ENCODE measurements at places on chromosomes 13 and 19.

DNA sequence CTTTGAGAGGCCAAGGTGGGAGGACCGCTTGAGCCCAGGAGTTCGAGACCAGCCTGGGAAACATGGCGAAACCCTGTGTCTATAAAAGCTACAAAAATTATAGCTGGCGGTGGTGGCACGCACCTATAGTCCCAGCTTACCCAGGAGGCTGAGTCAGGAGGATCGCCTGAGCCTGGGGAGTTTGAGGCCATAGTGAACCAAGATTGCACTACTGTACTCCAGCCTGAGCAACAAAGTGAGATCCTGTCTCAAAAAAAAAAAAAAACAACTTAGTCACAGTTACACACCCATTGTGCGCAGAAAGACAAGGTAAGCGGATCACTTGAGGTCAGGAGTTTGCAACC is 728 bp upstream of the DENND1C start:
- no peak for DNase-seq

- DNase-seq: no peak
Observed at GRCh38 chr13:112103260-112103838, 36.4 kb downstream of the SOX1 start.

DNA sequence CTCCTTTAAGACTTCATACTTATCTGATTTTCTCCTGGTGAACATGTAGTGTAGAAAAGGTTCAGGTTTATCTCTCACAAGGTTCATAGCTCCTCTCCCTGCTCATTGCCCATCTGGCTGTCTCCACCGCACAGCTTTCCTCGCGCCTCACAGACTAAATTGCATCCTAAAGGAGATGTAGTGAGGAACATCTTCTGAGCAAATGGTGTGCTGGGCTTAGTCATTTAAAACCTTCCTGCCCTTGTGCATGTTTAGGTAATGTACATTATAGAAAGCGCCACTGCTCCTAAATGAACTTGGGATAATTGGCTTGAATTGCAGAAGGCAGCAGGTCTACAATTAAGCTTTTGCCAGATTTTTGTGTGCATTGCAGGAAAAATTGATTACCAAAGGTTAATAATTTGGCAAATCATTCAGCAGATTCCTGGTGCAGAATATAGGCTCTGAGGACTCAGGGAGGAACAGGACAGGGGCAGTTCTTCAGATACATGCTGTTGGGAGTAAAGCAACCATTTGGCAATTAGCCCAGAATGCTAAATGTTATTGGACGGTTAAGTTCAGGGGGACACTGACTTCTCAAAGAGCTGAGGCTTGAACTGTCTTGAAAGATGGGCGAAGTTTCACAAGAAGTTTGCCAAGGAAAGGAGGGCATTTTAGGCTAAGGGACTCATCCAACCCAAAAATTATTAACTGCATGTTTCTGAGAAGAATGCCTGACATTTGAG is 108.4 kb upstream of the CLDN10 start:
- no peak for DNase-seq

DNA sequence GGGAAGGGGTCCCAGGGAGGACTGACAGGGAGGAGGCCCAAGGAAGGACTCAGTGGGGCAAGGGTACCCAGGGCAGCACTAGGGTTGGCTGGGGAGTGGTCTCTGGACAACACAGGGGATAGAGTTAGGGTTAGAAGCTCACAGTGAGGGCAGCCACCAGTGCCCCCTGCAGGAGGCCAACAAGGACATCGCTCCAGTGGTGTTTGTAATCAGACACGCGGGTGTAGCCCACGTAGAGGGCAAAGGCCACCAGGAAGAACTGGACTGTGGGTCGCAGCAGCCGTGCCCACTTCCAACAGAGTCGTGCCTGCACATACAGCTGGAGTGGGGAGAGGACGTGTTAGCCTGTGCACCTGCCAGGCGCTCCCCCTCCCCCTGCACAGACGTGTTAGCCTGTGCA is 9.2 kb downstream of the PLPP2 start:
- no peak for DNase-seq

DNA sequence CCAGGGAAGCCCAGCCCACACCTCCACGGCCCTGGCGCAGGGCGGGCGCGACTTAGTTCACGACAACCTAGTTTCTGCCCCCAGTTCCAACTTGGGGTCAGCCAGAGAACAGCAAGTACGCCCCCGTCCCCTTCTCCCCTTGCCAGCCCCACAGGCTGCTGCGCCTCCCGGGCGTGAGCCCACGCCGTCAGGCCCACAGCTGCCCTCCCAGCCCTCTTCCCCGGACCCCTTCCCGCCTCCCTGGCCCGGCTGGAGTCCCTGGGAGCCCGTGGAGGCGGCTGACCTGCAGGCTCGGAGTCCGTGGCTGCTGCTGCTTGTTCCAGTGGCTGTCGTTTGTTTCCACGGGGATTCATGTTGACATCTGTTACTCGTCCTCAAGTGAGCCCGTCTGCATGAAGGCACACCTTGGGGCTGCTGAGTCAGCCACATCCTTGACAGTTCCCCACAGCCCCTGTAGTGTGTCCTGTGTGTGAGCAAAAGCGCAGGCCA is 86.0 kb downstream of the ATP11A start:
- DNase-seq: no peak

DNA sequence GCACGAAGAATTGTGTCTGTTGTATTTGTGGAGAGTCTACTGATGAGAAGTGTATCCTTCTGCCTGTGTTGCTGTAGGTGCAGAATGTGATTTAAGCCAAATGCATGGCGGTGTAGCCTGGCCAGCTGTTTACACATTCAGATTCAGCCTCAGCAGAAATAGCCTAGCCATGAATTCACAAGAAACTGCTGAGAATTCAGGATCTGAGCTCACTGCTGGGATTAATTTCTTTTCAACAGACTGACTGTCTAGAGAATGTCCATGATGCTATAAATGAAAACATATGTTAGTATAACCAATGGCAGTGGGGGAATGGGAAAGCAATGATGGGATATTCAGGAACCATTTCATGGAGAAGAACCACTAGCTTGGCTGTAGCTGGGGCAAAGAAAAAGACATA is 77.4 kb upstream of the RNF113B start:
- peak; percentile 58 for DNase-seq

DNA sequence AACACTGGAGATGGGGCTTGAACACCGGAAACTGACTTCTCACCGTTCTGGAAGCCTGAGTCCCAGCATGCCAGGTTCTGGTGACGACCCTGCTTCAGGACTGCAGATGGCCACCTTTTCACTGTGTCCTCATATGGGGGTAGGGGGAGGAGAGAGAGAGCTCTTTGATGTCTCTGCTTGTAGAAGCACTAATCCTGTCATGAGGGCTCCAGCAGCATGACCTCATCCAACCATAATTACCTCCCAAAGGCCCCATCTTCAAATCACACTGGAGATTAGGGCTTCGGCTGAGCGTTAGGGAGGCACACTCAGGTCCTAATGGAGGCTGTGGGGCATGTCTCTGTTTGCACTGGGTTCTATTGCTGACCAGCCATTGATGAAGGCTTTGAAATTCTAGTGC is 255.3 kb downstream of the TEX29 start:
- no peak for DNase-seq

- DNase-seq: no peak
Observed at GRCh38 chr19:10744253-10744798, 26.4 kb downstream of the DNM2 start.

DNA sequence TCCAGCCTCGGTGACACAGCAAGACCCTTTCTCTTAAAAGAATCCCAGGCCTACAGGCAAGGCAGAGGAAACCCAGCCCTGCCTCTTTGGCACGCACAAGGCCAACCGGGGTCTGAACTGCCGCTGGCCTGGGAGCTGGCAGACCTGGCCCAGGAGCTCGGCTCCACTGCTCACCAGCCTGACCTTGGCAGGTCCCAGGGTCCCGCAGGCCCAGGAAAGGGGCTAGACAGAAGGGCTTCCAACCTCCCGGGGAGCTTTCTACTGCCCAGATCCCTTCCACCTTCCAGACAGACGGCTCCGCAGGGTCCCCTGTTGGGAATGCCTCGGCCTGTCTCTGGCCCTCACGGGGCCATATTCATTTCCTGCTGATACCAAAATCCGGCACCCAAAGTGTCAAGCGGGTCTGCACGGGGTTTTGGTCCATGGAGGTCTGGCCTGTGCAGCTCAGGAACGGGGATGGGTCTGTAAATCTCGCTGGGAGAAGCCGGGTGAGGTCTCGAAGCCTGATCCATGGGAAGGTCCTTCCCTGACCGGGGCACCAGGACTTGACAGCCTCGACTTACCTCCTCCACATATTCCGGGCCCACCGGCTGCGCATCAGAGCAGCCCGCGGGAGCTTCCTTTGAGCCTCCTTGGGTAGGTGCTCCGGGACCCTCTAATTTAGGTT is 36.6 kb upstream of the MATK start:
- no peak for DNase-seq

DNA sequence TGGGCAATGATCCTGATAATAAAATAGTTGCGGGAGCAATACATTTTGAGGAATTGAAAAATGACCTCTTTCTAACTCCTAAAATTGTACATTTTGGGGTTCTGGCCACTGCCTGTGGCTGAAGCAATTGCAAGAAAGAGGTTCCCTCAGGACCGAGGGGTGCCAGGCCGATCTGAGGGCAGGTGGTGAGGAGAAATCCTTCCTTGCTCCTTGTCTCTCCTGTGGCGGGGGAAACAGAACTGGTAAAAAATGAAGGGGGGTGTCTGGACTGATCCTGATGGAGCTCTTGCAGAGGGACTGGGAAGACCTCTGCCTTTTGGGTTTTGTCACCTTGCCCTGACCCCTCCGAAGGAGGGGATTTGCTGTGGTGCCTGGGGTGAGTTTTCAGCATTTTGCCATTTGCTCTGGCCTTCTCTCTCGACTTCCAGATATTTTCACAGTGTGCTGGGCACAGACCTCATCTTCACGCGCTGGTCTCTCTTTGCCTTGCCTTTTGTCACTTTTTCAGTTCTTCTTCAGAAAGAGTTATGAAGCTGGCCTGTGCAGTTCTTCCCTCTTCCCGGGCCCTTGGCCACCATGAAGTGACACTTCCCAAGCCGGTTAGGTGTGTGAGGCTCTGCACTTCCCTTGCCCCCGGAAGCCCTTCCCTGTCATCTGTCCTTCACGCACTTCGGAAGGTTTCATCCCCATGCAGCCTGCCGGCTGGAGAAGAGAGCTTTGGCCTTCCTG is 22.2 kb downstream of the NFIX start:
- no peak for DNase-seq

DNA sequence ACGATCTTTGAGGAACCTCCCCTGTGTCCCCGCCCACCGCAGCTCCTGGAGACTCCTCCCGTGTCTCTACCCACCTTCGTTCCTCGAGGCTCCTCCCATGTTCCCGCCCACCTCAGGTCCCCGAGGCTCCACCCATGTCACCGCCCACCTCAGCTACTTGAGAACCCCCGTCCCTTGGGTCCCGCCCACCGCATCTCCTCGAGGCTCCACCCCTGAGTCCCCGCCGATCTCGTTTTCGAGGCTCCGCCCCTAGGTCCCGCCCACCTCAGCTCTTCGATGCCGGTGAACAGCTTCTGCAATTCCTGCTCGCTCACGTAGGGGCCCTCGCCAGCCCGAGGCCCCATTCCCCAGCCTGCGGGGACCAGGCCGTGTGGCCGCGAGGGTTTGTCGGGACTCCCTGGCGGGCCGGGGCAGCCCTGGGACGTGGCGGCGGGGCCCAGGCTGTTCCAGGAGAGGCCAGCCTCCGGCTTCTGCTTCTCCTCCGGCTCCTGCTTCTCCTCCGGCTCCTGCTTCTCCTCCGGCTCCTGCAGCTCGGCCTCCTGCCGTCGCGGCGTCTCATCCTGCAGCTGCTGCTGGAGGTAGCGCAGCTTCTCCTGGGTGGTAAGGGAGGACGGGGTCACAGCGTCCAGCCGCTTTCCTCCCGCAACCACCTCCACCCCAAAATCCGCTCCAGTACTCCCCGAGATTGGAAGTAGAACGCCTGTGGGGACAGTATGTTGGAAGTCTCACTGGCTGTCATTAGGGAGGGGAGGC is 16.7 kb downstream of the TSKS start:
- no peak for DNase-seq

GRCh38 chr19:57351867-57352266 is 796 bp downstream of the ZNF304 start:
- DNase-seq: no peak

GRCh38 chr13:72194523-72194922 is 327.5 kb upstream of the DACH1 start:
- DNase-seq: no peak

- no peak for DNase-seq
Observed at GRCh38 chr13:106117035-106117434, 418.4 kb downstream of the EFNB2 start.

DNA sequence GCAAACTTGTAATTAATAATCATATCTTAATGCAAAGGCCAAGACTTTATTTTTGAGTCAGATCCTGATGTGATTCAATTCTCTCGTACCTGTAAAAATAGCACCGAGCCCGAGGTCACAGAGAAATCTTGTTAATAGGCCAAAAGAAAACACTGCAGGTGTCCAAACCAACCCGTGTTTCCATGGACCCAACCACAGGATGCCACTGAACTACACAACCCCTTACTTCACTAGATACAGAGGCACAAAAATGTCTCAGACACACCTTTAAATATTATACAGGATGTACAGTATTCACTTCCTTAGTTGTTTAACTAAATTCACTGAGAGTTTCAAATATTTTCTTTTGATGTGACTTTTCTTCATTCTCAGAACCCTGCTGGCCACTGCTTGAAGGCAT is 530.9 kb downstream of the MYO16 start:
- no peak for DNase-seq

DNA sequence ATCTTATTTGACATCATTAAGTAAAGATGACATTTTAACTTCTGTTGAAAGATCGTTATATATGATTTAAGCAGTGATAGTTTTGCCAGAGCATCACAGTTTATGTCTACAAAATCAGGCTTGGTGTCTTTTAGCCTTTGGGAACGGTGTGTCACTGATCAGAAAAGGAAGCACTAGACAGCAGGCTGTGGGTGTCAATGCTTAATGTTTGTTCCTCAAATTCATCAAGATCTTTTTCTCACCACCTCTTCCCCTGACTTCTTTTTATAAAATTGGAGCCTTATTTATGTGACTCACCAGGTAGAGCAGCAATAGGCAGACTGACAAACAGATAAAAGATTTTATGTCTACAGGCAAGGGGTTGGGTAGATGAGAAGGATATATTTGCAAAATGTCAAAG is 1558.5 kb downstream of the EFNB2 start:
- no peak for DNase-seq

DNA sequence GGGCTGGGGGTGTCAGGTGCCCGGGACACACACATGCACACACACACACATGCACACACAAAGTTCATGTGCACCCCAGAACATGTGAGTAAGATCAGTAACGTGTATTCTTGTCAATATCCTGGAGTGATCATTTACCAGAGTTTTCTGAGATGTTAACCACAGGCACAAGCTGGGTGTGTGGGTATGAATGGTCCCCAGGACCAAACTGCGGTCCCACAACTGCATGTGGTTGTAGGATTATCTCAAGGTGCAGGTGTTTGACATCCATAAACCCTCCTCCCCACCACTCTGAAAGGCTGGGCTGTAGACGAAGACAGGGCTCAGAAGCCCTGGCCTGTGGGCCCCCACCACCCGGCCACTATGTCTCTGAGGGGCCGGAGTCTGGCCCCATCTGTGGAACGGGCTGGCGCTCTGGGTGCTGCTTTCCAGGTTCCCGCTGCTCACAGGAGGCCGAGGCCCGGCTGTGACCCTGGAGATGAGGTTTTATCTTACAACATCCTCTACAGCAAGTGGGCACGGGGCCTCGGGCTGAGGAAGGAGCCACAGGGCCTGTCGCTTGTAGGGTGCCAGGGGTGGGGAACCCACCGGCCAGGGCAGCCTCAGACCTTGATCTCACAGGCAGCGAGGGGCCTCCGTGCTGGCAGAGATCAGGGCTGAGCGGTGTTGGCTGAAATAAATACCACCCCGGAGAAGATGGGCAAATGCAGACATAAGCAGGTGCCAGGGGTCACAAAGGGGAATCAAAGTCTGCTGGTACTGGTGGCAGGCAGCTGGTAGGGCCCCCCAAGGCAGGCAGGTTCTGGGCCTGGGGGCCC is 4.3 kb downstream of the F2RL3 start:
- no peak for DNase-seq

GRCh38 chr19:1063030-1063908 is 3.7 kb upstream of the ARHGAP45 start:
- DNase-seq: no peak
